B cell (primary cell): ENCODE measurements at places on chromosomes 3 and 15. TPM values are rescaled to one million over a fixed set of nuclear protein-coding genes. Genes with fewer than 3 reads are reported as not detected.

The RASGRP1 gene
- 17.7 and 26.2 TPM in 2 replicates for polyA plus RNA-seq

The TRIM42 gene
- polyA plus RNA-seq: not detected in 2 replicates

The ITPR1 gene
- 64.0 and 128 TPM in 2 replicates for polyA plus RNA-seq

The C3orf62 gene
- 6.8 and 8.7 TPM in 2 replicates for polyA plus RNA-seq

The C3orf20 gene
- 0.12 TPM in 1 of 2 replicates, not detected in the other for polyA plus RNA-seq

The ZNF860 gene
- polyA plus RNA-seq: 11.1 and 16.2 TPM in 2 replicates

The ITIH1 gene
- 1.5 and 2.0 TPM in 2 replicates for polyA plus RNA-seq

The ALPK3 gene
- polyA plus RNA-seq: 0.04 and 0.07 TPM in 2 replicates

The DRD3 gene
- polyA plus RNA-seq: not detected in 2 replicates

The FOXB1 gene
- polyA plus RNA-seq: not detected in 2 replicates

The LDHAL6B gene
- not detected in 2 replicates for polyA plus RNA-seq

The SAMMSON gene
- not detected in 2 replicates for polyA plus RNA-seq

The LRRC2 gene
- polyA plus RNA-seq: 0.04 TPM in 1 of 2 replicates, not detected in the other

The KBTBD12 gene
- polyA plus RNA-seq: not detected in 2 replicates

The LRRN1 gene
- 0.27 and 1.1 TPM in 2 replicates for polyA plus RNA-seq

The ACTL6A gene
- polyA plus RNA-seq: 26.2 and 64.8 TPM in 2 replicates

The ZNF774 gene
- polyA plus RNA-seq: 0.19 and 0.26 TPM in 2 replicates

The GABRB3 gene
- 0.07 TPM in 1 of 2 replicates, not detected in the other for polyA plus RNA-seq

The STRIT1 gene
- polyA plus RNA-seq: not detected in 2 replicates

The LMLN gene
- 1.4 and 1.7 TPM in 2 replicates for polyA plus RNA-seq

The MESP2 gene
- 0.19 TPM in 1 of 2 replicates, not detected in the other for polyA plus RNA-seq

The WDR72 gene
- polyA plus RNA-seq: not detected in 2 replicates

The SUMF1 gene
- 7.3 and 10.3 TPM in 2 replicates for polyA plus RNA-seq

The AHSG gene
- polyA plus RNA-seq: not detected in 2 replicates

The EIF4E3 gene
- 1.00 and 1.6 TPM in 2 replicates for polyA plus RNA-seq

The ALDH1A2 gene
- not detected in 2 replicates for polyA plus RNA-seq

The IQCF5 gene
- polyA plus RNA-seq: not detected in 2 replicates

The AMIGO3 gene
- polyA plus RNA-seq: 11.1 and 18.6 TPM in 2 replicates

The CP gene
- polyA plus RNA-seq: not detected in 2 replicates

The TRPM1 gene
- polyA plus RNA-seq: 0.07 and 0.16 TPM in 2 replicates

The DYNC1LI1 gene
- 15.0 and 17.8 TPM in 2 replicates for polyA plus RNA-seq

The FEZF2 gene
- not detected in 2 replicates for polyA plus RNA-seq

The C3orf22 gene
- polyA plus RNA-seq: not detected in 2 replicates

The TUSC7 gene
- polyA plus RNA-seq: not detected in 2 replicates

The ADIPOQ gene
- polyA plus RNA-seq: not detected in 2 replicates

The TNNC1 gene
- polyA plus RNA-seq: 5.4 and 16.7 TPM in 2 replicates

The GOLGA8F gene
- polyA plus RNA-seq: not detected in 2 replicates

The USP3 gene
- 43.4 and 70.8 TPM in 2 replicates for polyA plus RNA-seq

The CGGBP1 gene
- 57.3 and 71.1 TPM in 2 replicates for polyA plus RNA-seq

The LRRC34 gene
- polyA plus RNA-seq: 2.5 and 3.5 TPM in 2 replicates

The CAND2 gene
- 0.34 and 1.4 TPM in 2 replicates for polyA plus RNA-seq

The OR4F15 gene
- polyA plus RNA-seq: not detected in 2 replicates

The PIGZ gene
- 2.0 and 2.2 TPM in 2 replicates for polyA plus RNA-seq

The GP5 gene
- polyA plus RNA-seq: 0.01 and 0.06 TPM in 2 replicates

The CCR9 gene
- polyA plus RNA-seq: 1.0 and 1.1 TPM in 2 replicates

The HRG gene
- not detected in 2 replicates for polyA plus RNA-seq

The CSPG5 gene
- polyA plus RNA-seq: 0.04 and 0.06 TPM in 2 replicates

The PRSS50 gene
- 0.04 and 0.09 TPM in 2 replicates for polyA plus RNA-seq
